ENCODE measurements at places on chromosomes 12 and 14. TPM values are rescaled to one million over a fixed set of nuclear protein-coding genes. Genes with fewer than 3 reads are reported as not detected.

DNA sequence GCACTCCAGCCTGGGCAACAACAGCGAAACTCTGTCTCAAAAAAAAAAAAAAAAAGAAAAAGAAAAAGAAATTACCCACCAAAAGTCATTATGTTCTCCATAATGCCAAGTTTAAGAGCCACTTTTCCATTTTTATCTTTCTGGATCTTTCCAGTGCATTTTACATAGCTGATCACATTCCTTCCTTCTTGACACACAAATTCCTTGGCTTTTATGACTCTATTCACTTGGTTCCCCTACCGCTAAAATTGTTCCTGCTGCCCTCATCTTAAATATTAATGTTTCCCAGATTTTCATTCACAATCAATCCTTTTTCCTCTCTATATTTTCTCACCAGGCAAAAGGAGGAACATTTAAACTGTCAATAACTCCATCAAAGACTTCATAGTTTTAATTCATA is 20.2 kb downstream of the KLHL28 start:
- no peaks in the 10 kb centered on the region for H3K4me1 ChIP-seq
- no peak overlapping the region for H3K27ac ChIP-seq
- DNase-seq: no peak
- H3K36me3 ChIP-seq: peaks cover 22% of the 10 kb centered on the region

DNA sequence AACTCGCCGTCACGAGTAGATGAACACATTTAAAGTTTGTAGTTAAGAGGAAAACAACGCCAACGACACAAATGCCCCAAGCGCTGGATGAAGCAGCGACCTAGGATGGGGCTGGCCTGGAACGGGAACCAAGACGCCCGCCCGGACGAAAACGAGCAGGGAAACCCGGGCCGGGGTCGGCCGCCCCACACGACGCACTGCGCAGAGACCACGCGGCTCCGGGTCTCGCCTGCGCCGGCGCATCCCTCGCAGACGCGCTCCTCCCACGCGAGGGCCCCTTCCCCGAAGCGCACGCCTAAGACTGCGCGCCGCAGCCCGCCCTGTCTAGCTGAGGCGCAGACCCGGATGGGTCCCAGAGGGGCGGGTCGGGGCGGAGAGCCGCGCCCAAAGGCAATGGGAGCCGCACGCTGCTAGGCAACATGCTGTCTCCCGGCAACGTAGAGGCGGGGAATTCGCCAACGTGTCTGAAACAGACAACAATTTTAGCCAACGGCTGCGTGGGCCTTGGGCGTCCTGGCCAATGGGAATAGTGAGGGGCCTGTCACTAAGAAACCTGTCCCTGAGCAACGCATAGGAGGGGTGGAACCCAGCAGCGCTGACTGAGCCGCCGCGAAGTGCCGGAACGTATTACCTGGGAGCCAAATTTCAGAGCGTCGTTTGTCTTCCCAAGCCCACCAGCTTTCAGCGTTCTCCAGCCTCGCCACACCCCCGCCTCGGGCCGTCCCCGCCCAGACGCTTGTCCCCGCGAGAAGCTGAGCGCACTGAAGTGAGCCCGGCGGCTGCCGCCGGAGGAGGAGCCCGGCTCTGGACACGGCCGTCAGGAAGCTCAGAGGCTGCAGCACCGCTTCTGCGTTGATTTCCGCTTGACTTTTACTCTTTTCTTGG is 21.0 kb upstream of the CHFR start:
- peak overlapping the region; percentile 62 for H3K4me3 ChIP-seq
- peak overlapping the region; percentile 71 for H3K27ac ChIP-seq
- DNase-seq: peak; percentile 99
- peaks cover 6% of the 10 kb centered on the region for H3K27me3 ChIP-seq

GRCh38 chr12:57694459-57695019 is 607 bp downstream of the OS9 start:
- H3K27me3 ChIP-seq: no peaks in the 10 kb centered on the region
- H3K4me1 ChIP-seq: no peaks in the 10 kb centered on the region
- H3K36me3 ChIP-seq: peaks cover 5% of the 10 kb centered on the region
- DNase-seq: peak; percentile 44
- H3K27ac ChIP-seq: no peak overlapping the region

- no peak for DNase-seq
- no peaks in the 10 kb centered on the region for H3K27me3 ChIP-seq
- no peaks in the 10 kb centered on the region for H3K4me1 ChIP-seq
- H3K36me3 ChIP-seq: no peaks in the 10 kb centered on the region
Observed at GRCh38 chr12:66538970-66539369, 139.9 kb downstream of the GRIP1 start.

DNA sequence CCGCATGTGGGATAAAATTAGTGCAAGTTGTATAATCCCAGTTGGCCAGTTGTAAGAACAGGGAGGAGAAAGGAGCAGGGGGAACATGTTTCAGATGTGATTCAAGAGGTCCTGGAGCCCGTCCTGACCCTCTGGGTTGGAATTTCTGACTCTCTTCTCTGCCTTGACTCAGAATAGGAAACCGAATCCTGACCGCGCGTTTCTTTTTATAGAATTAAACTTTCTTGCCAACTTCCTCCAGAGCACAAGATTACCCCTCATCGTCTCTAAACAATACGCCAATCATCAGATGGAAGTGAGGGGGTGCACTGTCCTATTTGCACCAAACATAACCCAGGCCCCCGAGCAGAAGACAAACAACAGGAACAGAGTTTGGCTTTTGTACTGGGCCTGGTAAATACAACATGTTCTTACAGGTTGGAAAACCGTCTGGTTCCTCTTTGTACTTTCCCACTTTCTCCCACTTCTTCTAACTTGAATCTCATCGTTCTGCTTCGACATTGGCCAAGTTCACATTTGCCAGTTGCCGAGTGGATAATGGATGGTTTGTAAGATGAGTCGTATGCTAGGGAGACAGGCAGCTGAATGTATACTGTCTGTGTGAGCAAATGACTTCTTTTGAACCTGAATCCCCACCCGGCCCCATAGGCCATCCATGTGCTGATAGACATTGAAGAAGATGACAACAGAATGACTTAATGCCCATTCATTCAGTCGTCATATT is 42.6 kb upstream of the MED13L start:
- DNase-seq: no peak
- H3K4me3 ChIP-seq: no peak overlapping the region
- no peaks in the 10 kb centered on the region for H3K36me3 ChIP-seq
- peak overlapping the region; percentile 65 for H3K27ac ChIP-seq
- H3K4me1 ChIP-seq: peaks cover 9% of the 10 kb centered on the region

GRCh38 chr12:65845751-65846537 is 21.7 kb downstream of the HMGA2 start:
- H3K36me3 ChIP-seq: no peaks in the 10 kb centered on the region
- no peaks in the 10 kb centered on the region for H3K4me1 ChIP-seq
- no peak overlapping the region for H3K27ac ChIP-seq
- H3K4me3 ChIP-seq: no peak overlapping the region

- no peaks in the 10 kb centered on the region for H3K36me3 ChIP-seq
- no peaks in the 10 kb centered on the region for H3K27me3 ChIP-seq
- no peak for DNase-seq
- no peak overlapping the region for H3K27ac ChIP-seq
Observed at GRCh38 chr14:97380539-97380941, 583.4 kb downstream of the VRK1 start.

FOXA1 gene
- polyA plus RNA-seq: not detected

NR1H4 gene
- polyA plus RNA-seq: 62.6 TPM

ABCC9 gene
- polyA plus RNA-seq: 1.8 TPM

RFX4 gene
- not detected for polyA plus RNA-seq

AACS gene
- polyA plus RNA-seq: 20.9 TPM

Data from kidney (tissue), 22 donors.